ENCODE measurements at places on chromosomes 3 and 15. TPM values are rescaled to one million over a fixed set of nuclear protein-coding genes. Genes with fewer than 3 reads are reported as not detected.

Gene SPESP1
- not detected for total RNA-seq

Gene CCR4
- not detected for total RNA-seq

Gene EEFSEC
- 16.1 TPM for total RNA-seq

DNA sequence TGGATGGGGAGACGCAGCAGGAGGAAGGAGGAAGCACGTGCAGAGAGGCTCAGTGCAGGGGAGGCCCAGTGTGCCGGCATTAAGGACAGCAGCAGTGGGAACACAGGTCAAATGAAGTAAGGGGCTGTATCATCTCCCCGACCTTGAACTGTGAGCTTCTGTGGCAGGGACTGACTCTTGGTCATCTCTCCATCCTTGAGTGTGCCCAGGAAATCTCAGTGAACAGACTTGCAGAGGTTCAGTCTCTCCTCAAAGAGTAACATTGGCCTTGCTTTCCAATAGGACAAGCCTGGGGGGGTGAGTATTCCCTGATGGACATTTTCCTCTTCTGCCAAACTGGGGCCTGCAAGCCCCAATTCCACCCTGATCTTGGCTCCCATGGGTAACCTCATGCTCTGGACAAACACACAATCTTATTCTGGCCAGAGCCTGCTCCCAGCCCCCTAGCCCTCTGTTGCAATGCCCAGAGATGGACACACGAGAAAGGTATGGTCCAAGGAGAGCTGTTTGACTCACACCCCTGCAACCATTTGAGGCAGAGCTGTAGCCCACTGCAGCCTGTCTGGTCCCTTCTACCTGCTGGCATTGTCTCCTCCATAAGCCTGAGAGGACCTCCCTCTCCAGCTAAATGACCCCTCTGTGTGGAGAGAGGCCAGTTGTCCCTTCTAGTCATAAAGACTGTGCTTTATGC lies 50.9 kb downstream of the TLE3 start:
- DNase-seq = no peak
- no peak overlapping the region for H3K27ac ChIP-seq
- H3K36me3 ChIP-seq = peaks cover 15% of the 10 kb centered on the region
- no peak overlapping the region for H3K4me3 ChIP-seq
- H3K4me1 ChIP-seq = no peaks in the 10 kb centered on the region

DNA sequence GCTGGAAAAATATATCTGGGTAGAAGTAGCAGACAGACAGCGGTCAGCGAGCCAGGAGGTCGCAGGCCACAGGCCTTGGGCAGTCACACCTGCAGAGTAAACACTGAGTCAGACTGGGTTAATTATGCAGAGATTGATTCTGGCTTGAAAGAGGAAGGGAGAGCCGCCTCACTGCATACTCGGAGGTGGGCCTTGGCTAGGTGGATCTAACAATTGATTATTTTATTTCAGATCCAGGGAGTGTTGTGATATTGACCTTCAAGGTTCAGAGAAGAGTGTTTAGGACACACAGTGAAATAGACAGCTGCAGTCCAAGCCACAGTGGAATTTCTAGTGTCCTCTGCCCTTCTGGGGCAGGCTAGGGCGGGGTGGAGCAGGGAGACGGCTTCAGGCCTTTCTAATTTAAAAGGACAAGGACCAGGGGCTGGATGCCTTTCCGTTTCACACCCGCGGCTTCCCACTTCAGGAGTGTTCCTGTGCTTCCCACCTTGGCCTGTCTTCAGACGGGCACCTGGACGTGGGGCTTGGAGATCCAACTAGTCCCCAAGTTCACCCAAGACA lies 237.3 kb downstream of the XXYLT1 start:
- peaks cover 10% of the 10 kb centered on the region for H3K4me1 ChIP-seq
- H3K27ac ChIP-seq = no peak overlapping the region
- peaks cover 11% of the 10 kb centered on the region for H3K27me3 ChIP-seq
- H3K4me3 ChIP-seq = no peak overlapping the region
- H3K36me3 ChIP-seq = no peaks in the 10 kb centered on the region

GRCh38 chr3:13002398-13003124 lies 70.7 kb downstream of the IQSEC1 start:
- H3K4me3 ChIP-seq = no peak overlapping the region
- no peak overlapping the region for H3K27ac ChIP-seq
- DNase-seq = no peak
- H3K4me1 ChIP-seq = peaks cover 11% of the 10 kb centered on the region
- no peaks in the 10 kb centered on the region for H3K36me3 ChIP-seq

GRCh38 chr3:65398953-65399352 lies 639.8 kb downstream of the MAGI1 start:
- H3K4me1 ChIP-seq = no peaks in the 10 kb centered on the region
- no peak overlapping the region for H3K27ac ChIP-seq
- no peaks in the 10 kb centered on the region for H3K36me3 ChIP-seq
- DNase-seq = no peak

GRCh38 chr15:91108421-91108820 lies 8.4 kb downstream of the SV2B start:
- no peak overlapping the region for H3K27ac ChIP-seq
- peaks cover 27% of the 10 kb centered on the region for H3K27me3 ChIP-seq
- DNase-seq = no peak

Measured in HCT116 (cell line).